ENCODE measurements at places on chromosomes 16 and 17.

GRCh38 chr16:9134739-9135138 lies 43.3 kb downstream of the HAPSTR1 start:
- DNase-seq = peak; percentile 56

- no peak for DNase-seq
Observed at GRCh38 chr17:67360880-67361279, 5.5 kb downstream of the PSMD12 start.

GRCh38 chr17:81000334-81000630 lies 8.6 kb downstream of the CHMP6 start:
- no peak for DNase-seq

GRCh38 chr16:23771642-23772041 lies 16.8 kb downstream of the CHP2 start:
- DNase-seq = no peak

- DNase-seq = peak; percentile 87
Observed at GRCh38 chr17:19728084-19728495, 11.7 kb upstream of the SLC47A2 start.

GRCh38 chr16:30858829-30859423 lies 35.0 kb downstream of the BCL7C start:
- DNase-seq = peak; percentile 32

DNA sequence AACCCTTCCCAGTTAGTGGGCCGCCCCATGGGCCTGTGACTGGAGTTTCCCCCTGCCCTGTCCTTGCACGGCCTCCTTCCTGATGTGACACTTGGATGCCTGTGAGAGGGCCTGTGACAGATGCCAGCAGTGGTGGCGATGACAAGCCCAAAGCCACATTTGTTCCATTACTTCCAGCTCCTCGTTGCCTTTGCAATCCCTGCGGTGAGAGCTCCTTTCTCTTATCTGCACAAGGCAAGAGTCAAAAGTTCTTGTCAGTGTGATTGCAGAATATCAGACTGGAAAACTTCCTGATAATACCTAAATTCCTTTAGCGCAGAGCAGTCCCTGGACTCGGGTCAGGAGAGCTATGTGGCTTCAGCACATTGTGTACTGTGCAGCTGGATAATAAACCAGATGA lies 54.4 kb upstream of the ARHGAP44 start:
- no peak for DNase-seq

GRCh38 chr17:27049104-27049784 lies 244.7 kb upstream of the WSB1 start:
- DNase-seq = peak; percentile 21

DNA sequence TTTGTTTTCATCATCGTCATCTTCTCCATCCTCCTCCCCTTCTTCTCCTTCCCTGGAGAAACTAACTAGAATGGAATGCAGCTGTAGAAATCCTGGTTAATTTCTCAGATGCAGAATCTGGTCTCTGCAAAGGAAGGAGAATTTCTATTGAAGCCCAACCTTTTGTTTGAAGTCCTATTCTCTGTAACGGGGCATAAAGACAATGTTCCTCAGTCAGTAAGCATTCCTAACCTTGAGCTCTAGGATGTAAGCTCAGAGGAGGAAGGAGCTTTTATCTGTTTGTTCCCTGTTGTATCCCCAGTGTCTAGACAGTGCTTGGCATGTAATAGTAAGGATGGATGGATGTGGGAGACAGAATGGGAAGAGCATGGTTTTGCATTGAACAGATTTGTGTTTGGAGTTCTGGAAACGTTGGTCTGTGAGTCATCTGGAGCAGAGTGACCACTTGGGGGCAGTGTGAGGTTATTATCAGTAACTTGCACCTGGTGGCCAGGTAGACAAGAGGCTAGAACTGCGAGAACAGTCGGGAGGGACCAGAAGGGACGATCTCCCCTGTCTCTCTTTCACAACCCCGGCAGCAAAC lies 363.7 kb downstream of the SNX29 start:
- peak; percentile 65 for DNase-seq

- no peak for DNase-seq
Observed at GRCh38 chr16:73692861-73693260, 603.8 kb upstream of the PSMD7 start.

DNA sequence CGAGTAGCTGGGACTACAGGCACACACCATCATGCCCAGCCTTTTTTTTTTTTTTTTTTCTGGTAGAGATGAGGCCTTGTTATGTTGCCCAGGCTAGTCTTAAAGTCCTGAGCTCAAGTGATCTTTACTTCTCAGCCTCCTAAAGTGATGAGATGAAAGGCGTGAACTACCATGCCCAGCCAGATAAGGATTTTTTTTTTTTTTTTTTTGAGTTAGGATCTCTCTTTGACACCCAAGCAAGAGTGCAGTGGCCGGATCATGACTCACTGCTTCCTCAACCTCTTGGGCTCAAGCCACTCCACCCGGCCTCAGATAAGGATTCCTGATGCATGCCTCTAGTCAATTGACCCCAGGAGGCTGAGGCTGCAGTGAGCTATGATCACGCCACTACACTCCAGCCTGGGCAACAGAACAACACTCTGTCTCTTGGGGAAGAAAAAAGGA lies 11.2 kb upstream of the PLEKHG4 start:
- peak; percentile 96 for DNase-seq

- DNase-seq = no peak
Observed at GRCh38 chr17:56994009-56994792, 16.3 kb downstream of the SCPEP1 start.

DNA sequence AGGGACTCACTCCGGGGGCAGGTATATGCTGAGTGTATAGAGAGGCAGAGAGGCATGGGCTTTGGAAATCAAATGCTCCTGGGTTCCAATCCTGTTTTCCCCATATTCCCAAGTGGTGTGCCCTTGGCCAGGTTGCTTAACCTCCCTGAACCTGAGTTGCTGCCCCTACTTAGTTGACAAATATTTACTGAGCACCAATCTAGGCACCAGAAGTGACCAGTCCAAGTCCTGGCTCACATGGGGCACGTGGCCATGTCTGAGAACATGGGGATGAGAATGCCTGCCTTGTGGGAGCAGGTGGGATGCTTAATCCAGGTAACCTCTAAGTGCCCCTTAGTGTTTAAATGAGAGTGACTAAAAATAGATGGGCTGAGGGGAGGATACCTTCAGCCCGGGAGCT lies 4.2 kb downstream of the SOCS3 start:
- no peak for DNase-seq

DNA sequence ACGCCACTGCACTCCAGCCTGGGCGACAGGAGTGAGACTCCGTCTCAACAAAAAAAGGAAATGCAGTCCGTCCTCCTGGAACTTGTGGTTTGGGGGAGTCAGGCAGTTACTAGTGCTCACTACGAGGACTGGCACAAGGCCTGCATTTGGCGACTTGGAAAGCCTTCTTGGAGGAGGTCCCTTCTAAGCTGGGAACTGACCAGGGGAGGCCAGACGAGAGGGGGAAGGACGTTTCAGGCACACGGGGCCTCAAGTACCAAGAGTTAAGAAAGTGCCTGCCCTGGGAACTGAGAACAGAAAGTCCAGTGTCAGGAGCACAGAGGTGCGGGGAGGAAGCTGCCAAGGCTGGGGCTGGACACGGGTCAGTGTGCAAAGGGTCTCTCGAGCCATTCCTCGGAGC lies 89.9 kb downstream of the ABR start:
- no peak for DNase-seq

GRCh38 chr17:29390851-29391631 lies 878 bp downstream of the TAOK1 start:
- DNase-seq = no peak

DNA sequence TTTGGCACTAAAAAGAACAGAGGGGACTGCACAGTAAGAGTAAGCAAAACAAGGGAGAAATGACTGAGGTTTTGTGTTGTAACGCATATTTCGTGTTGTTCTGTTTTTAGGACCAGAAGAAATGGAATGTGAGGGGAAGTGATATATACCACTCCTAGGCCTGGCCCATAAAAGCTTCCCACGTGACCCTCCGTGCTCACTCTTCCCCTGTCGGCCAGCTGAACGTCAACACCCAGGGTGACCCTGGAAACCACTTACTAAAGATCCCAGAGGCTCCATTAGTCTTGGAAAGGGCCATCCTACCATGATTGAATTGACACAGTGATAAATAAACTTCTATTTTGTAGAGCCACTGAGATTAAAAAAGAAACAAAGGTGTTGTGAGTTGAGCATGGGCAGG lies 79.8 kb downstream of the HELZ start:
- DNase-seq = no peak

- no peak for DNase-seq
Observed at GRCh38 chr17:82218349-82219075, 5.9 kb upstream of the CCDC57 start.

DNA sequence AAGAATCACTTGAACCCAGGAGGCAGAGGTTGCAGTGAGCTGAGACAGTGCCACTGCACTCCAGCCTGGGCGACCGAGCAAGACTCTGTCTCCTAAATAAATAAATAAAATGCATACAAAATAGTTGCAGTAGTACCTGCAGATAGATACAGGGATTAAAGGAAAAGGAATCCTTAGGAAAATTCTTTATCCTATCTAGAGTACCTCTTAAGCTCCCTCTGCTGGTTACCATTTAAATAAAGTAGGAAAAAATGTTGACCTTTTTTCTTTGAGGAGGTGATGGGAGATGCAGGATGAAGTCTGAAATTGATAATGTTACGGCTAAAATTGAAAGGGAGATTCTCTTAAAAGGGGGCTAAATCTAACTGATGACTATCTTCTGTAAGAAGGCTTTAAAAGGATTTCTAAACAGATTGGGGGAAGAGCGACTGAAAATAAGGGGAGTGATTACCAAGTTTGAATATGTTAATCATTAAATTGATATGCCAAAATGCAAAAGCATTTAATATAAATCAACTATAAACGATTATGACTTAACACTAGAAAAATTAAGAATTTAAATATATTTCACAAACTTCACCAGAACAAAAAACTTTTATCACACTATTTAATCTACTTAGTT lies 29.4 kb downstream of the C16orf87 start:
- peak; percentile 27 for DNase-seq

DNA sequence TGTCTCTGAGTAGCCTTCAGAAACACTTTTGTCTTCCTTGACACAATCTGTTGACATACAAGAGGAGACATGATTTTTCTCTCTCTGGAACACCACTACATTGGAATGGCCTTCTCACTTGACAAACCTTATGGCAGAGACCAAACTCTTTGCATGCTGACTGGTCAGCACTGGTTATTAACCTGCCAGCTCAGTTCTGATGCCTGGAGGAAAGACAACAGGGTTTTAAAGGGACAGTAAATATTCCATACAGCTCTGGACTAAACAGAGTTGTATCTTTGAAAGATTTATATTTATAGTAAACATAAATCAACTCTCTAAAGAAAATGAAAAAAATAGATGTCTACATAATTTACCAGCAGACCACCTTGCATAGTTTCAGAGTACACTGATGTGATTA lies 1139.1 kb upstream of the CDH8 start:
- DNase-seq = no peak

DNA sequence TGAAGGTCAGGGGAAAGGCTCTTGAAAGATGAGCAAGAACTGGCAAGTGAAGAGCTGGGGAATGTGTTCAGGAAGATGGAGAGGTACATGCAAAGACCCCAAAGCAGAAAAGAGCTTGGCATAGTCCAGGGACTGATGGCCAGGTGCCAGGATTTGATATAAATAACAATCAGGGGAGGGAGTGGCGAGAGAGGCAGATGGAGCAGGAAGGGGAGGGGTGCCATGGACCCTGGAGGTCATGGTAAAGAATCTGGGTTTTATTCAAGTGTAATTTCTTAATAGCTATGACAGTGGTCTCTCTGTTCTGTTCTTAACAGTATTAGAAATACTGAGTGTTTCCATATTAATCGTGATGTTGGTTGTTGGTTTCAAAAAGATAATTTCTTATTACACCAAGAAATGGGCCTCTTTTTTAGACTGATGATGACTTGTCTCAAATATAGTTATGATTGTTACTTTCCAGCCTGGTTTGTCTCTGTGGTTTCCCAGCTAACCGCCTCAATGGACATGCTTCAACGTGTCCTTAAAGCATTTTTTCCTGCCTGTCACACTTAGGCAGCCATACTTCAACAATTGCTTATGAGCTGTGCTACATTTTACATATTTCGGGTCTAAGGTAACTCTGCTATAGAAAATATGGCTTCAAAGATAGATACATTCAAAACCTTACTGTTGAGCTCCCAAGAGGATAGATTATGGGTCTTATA lies 49.4 kb downstream of the MYH10 start:
- no peak for DNase-seq

GRCh38 chr17:30222721-30223175 lies 12.7 kb downstream of the SLC6A4 start:
- DNase-seq = no peak

DNA sequence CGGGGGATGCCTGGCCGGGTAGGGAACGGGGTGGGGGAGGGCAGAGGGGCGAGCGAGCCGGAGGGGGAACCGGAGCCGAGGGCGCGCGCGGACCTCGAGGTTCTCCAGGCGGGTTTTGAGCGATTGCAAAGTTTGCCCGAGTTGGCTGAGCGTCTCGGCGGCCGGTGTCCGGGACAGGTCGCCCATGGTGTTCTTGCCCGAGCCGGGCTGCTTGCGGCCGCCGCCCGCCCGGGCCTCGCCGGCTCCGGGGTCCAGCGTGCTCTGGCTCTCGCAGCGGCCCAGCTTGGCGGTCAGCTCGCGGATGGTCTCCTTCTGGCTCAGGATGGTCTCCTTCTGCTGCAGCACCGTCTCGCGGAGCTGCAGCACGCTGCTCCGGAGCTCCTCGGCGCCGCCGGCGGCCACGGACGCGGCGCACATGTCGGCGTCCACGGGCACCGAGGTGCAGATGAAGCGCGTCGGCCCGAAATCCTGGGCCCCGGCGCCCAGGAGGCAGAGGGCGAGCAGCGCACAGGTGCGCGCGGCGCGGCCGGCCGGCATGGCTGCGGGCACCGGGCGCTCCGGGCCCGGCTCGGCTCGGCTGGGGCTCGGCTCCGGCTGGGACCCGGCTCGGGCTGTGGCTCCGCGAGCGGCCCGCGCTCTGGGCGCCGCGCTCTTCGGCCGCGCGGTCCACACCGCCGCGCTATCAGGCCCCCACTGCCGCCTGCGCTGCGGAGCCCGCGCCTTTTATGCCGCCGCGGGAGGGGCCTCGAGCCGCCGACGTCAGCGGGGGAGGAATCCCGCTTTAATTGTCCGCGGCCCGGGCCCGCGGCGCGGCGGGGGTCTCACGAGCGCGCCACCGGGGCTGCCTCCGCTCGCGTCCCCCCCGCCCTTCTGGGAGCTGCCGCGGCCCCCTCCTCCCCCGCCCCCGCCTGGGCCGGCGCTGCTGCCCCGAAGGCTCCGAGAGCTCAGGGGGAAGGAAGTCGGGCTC lies at the start of gene NPTX1:
Gene NPTX1 (minus strand): TSS at position 698 of the 967 bp plus-strand sequence. CDS start 161 bp downstream, at position 537.
- no peak for DNase-seq

GRCh38 chr16:71524566-71525553 lies 1.4 kb upstream of the CHST4 start:
- no peak for DNase-seq
